Vagina (tissue), 2 donors: ENCODE measurements at places on chromosomes 5 and 9. TPM values are rescaled to one million over a fixed set of nuclear protein-coding genes. Genes with fewer than 3 reads are reported as not detected.

DNA sequence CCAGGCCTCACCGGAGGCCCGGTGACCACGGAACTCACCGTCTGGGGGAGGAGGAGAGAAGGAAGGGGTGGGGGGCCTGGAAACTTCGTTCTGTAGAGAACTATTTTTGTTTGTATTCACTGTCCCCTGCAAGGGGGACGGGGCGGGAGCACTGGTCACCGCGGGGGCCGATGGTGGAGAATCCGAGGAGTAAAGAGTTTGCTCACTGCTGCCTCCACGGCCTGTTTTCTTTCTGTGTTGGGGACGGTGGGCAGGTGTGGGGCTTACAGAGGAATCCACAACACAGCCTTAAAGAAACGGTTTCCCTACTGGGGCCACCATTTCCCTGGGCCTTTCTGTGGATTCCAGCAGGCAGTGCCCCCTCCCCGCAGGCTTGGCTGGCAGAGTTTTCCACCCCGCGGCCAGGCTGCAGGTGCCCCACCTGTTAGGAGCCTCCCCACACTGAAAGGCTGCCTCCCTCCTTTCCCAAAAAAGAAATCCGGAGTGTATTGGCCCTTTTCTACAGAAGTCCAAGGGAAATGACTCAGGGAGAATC is 80.8 kb downstream of the NTNG2 start:
- DNase-seq: no peak

SYNPO gene
- 16.7 TPM for total RNA-seq

EDIL3 gene
- total RNA-seq: 15.2 TPM

DNA sequence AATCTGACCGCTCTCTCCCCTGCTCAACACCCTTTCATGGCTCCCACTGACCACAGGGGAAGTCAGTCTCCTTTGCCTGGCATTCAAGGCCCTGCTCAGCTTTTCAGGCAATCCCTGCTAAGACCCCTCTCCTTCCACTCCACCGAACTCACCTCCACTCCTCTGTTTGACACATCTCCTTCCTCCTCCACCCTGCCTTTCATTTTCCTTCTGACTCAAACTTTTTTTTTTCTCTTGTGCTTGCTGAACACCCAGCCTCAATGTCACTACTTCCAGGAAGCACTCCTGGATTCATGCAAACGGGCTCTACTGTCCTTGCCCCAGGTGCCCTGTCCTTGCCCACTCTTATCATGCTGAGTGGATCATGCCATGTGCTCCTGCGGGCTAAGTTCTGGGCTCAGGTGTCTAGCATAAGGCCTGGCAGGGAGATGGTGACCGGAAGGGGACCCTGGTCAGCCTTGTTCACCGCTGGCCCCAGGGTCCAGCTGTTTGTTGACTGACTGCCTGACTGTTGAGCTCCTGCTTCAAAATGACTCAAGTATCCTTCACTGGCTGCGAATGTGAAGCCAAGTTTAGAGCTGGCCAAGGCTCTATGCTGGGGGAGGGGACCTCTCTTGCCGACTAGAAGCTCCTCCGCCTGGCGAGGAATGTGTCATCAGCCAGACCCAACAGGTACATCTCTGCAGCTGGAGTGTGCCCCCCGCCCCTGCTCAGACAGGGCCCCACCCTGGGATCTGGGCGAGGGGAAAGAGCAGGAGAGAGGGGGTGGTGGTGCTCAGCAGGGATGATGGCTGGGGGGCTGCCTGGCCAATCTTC is 6.2 kb downstream of the NR5A1 start:
- no peak for DNase-seq

HTR1A gene
- not detected for total RNA-seq

SIT1 gene
- 2.5 TPM for total RNA-seq

GRCh38 chr9:70053864-70054263 is 10.2 kb downstream of the MAMDC2 start:
- DNase-seq: no peak
